ENCODE measurements at places on chromosomes 13 and 19.

GRCh38 chr13:93810264-93810663 is 583.7 kb downstream of the GPC6 start:
- no peak for DNase-seq

DNA sequence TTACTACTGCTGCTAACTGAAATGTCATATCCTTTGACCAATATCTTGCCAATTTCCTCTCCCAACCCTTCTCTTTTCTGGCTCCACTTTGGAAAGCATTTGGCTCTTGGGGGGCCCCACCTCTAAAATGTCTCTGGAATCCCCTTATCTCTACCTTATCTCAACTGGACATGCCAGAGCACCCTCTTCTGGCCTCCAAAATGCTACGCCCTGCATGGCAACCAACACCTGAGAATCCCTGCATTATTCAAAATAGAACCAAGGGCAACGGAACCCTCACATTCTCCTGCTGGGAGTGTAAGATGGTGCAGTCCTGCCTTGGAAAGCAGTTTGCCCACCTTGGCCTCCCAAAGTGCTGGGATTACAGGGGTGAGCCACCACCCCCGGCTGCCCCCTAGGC is 35.3 kb downstream of the CERS4 start:
- no peak for DNase-seq

DNA sequence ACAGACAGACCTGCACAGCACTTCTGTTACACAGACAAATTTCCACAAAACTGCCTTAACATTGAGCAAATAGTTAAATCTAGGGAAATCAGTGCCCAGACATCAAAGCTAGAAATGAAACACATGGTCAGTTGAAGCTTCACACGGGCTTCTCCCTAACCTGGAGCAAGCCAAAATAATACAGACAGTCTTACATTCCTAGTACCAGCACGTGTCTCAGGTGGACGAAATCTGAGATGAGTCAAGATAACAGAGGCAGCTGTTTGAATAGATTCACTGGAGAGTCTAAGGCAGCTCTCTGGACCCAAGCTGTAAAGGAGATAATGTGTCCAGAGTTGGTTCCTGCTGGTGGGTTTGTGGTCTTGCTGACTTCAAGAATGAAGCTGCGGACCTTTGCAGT is 4.1 kb upstream of the ZNF699 start:
- DNase-seq = no peak

GRCh38 chr13:74037762-74038161 is 96.4 kb downstream of the KLF12 start:
- DNase-seq = no peak

DNA sequence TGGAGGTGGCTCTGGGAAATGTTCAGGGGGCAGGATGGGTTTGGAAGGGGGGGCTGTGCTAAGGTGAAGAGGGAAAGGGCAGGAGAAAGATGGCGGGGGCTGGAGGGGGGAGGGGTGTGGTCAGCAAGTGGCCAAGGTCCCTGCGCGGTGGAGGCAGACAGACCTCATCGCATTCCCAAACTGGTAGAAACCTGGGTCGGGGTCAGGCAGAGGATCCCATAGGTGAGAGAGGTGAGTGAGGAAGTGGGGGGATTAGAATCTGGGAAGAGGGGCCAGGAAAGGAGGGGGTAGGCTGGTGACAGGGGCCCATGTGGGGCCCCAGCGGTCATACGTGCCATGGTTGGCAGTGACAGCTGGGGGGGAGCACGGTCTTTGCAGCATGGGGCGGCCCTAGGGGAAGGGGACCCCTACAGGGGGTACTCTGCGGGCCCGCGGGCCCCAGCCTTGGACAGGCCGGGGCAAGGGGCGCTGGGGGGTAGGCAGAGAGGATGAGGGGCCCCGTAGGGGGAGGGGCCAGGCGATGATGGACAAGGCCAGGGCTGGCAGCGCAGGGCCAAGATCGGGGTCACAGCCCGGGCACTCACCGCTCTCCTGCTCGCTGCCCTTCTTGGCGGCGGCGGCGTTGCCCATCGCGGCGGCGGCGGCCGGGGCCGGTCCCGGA is 514 bp downstream of the PRKACA start:
- no peak for DNase-seq

GRCh38 chr19:9362905-9363304 is at the start of gene ZNF177:
Gene ZNF177, plus strand, starts transcription at chr19:9363013. Its CDS starts 15,299 bp downstream, at chr19:9378312.
- no peak for DNase-seq

DNA sequence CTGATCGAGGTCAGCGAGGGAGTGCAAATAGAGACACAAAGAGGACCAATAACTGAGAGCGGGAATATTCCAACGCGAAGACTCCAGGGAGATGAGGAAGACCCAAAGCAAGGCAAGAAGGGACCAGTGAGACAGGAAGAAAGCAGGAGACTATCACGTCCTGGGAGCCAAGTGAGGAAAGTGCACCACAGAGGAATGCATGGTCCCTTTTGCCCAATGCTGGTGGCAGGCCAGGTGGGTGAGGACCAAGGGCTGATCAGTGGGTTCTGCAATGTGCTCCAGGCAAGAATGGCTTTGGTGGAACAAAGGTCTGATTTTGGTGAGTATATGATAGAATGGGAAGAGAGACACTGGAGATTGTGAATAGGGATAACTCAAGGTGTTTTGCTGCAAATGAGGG is 25.4 kb downstream of the CHST8 start:
- DNase-seq = no peak

DNA sequence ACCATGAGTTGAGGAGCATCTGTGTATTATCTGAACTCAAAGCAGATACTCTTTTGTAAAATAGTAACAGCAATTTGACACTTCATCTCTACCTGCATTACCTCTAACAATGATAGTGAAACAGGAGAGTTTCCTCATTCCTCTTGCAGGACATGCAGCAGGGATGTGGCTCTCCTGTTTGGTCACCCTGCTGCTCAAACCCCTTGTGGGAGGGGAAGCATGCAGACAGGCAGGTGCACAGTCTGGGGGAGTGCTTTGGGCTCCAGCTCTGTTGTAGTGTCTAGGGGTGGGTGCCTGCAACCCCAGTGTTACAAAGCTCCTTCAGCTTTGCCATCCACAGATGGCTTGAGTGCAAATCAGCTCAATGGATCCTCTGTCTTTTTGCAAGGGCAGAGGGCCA is 827.6 kb downstream of the DACH1 start:
- no peak for DNase-seq

DNA sequence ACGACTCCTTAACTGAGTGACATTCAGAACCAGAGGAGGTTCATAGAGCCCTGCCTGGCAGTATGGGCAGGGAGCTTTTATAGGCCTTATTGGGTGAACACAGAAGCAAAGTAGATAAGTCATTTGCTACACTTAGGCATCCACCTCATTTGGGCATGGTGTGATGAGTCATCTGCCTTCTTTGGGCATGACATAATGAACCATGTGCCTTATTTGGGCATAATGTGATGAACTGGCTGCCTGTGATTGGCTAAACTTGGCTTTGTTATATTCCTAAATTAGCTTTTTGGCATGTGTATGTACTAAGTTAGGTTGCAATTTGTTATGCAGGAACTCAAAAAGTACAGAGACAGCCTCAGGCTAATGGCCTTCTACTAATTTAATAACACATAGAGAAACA is 2210.2 kb upstream of the PCDH20 start:
- DNase-seq = no peak

DNA sequence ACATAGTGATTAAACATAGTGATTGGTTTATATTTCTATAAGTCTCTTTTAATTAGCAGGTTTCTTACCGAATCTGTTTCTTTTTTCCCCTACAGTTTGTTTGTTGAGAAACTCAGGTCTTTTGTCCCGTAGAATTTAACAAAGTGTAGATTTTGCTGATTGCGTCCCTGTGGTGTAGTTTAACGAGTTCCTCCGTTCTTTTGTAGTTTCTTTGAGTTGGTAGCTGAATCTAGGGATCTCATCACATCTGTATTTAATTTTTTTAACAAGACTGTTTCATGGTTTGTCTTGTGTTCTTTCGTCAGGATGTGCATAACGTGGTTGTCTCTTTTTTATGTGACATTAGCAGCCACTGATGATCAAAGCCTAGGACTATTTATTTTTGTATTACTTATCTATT is 111.1 kb downstream of the AKAP11 start:
- DNase-seq = no peak

DNA sequence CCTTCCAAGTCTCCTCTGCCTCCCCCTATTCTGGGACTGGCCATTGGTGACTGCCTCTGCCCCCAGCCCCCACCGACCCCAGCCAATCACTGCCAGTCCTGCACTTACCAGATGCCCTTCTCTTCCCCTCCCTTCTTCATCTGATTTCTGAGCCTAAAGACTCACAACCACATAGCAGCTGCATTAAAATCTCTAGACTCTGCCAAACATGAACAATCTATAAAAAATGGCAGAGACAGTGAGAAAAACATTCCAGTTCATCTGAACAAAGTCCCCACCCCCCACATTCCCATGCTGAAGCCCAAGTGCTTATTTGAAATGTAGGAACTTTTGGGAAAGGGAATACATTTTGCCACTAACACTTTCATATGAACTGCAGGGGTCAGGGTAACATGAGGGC is 60.8 kb downstream of the KCTD12 start:
- no peak for DNase-seq
